CD4-positive, alpha-beta T cell treated with Interferon alpha-2 for 1 hour (primary cell): ENCODE measurements at places on chromosomes 2 and 18.
A peak's percentile ranks its signal among the peaks of the same experiment; 100 is the strongest.

- DNase-seq, result no peak
Measured at GRCh38 chr18:23885750-23886149, 128.8 kb upstream of the TTC39C start.

- DNase-seq, result no peak
Measured at GRCh38 chr2:111618226-111618977, 265.6 kb downstream of the ANAPC1 start.

DNA sequence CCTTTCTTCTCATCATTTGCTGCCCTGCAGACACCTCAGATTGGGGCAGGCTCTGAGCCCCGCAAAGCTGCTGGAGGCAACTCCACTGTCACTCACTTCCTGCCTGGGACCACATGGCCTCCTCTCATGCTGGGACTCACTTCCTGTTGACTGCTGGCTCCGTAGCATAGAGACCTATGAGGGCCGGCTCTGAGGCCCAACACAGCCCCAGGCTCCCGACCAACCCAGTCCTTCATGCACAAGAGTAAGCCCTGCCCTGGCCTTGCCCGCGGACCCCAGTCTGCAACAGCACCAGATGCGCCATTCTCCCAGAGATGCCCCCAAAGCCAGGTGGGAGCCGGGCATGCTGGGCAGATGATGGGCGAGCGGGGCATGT, 55.7 kb downstream of the DNMT3A start:
- DNase-seq, result peak; percentile 73

GRCh38 chr2:61460163-61460562, 10.7 kb downstream of the USP34 start:
- DNase-seq, result no peak

DNA sequence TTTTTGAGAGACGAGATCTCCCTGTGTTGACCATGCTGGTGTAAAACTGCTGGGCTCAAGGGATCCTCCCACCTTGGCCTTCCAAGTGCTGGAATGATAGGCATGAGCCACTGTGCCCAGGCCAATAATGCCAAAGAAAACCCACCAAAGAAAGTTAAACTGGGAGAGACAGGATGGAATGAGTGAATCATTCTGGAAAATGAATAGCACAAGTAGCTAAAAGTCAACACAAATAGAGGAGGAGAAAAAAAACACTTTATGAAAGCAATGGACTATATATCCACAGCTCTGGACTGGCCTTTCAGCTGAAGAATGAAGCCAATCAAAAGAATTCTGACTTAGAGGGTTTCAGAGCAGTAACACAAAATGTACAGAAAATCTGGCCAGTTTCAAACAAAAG, 23.9 kb downstream of the IAH1 start:
- no peak for DNase-seq

- peak; percentile 78 for DNase-seq
Measured at GRCh38 chr2:230319211-230319862, 7.7 kb upstream of the SP140L start.
